Right lobe of liver (tissue), 6 donors: ENCODE measurements at places on chromosomes 11 and 22. TPM values are rescaled to one million over a fixed set of nuclear protein-coding genes. Genes with fewer than 3 reads are reported as not detected.

The SCGB2A2 gene
- total RNA-seq: not detected

The TSPAN32 gene
- not detected for total RNA-seq

- no peak for DNase-seq
Observed at GRCh38 chr11:110198031-110198729, 98.2 kb downstream of the RDX start.

DNA sequence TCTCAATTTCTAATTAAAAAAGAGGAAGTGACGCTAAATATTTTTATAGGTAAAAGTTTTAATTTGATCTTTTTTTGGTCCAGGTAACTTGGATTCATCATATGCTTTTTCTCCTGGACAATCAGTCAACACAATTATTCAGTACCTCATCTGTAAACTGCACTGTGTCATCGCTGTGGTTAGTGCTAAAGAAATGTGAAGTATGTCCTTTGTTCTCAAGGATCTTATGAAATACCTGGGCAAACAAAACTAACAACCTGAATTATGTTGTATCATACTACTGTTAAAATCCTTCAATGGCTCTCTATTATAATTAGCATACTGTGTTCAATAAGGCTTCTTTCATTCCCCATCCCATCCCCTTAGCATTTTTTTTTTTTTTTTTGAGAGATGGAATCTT lies 19.9 kb upstream of the SCN3B start:
- DNase-seq: no peak

- DNase-seq: no peak
Observed at GRCh38 chr22:27046086-27046485, 388.7 kb downstream of the MIAT start.
